ENCODE measurements at places on chromosomes 16 and 17.

GRCh38 chr17:74857191-74857590 is 2.5 kb downstream of the GRIN2C start:
- no peak for DNase-seq

GRCh38 chr16:87562201-87562600 is 40.1 kb upstream of the JPH3 start:
- no peak for DNase-seq

- DNase-seq: no peak
Observed at GRCh38 chr16:2458887-2459646, 842 bp upstream of the TEDC2 start.

GRCh38 chr16:3007957-3008689 is 4.6 kb upstream of the CLDN9 start:
- DNase-seq: no peak

DNA sequence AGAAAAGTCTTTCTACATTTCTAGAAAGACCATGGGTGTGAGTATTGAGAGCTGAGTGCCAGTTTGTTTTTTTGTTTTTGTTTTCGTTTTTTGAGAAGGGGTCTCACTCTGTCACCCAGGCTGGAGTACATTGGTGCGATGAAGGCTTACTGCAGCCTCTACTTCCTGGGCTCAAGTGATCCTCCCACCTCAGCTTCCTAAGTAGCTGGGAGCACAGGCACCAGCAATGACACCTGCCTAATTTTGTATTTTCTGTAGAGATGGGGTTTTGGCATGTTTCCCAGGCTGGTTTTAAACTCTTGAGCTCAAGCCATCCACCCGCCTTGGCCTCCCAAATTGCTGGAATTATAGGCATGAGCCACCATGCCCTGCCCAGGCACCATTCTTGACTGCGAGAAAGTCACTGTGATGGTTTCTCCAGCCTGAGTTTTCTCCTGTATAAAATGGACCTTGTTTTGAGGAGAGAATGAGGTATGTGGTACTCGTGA is 673.8 kb downstream of the MAF start:
- no peak for DNase-seq

DNA sequence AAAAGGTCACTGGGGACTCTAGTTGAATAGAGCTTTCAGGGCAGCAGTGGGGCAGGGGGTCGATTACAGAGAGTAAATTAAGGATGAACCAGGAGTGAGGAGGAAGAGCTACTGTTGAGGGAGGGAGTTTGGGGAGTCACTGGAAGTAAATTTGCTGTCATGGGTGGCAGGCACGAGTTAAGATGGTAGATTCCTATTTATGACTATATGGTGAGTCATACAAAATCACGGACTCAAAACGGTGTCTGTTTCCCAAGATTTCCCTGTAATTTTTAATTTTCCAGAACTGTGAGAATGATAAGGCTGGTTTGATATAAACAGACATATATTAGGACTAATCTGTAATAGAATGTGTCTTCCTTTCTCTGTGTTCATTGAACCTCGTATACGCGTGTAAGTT is 287.6 kb upstream of the GOT2 start:
- no peak for DNase-seq

DNA sequence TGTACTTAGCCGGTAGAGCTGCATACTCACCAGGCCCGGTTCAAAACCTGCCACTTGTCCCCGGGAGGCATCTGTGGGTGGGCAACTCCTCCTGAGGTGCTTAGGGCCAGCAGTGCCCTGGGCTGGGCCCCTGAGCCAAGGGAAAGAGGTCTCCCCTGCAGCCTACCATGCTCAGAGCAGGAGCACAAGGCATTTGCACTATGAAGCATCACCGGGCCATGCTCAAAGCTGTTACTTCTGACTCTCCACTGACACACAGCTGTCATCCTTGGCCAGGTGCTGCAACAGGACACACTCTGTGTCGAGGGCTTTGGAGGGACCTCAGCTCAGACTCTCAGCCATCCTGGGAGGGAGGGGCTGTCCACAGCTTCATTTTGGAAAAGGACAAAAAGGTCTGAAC is 37.2 kb downstream of the SLC38A8 start:
- no peak for DNase-seq

GRCh38 chr17:81822312-81822637 is 10.8 kb downstream of the MCRIP1 start:
- no peak for DNase-seq

DNA sequence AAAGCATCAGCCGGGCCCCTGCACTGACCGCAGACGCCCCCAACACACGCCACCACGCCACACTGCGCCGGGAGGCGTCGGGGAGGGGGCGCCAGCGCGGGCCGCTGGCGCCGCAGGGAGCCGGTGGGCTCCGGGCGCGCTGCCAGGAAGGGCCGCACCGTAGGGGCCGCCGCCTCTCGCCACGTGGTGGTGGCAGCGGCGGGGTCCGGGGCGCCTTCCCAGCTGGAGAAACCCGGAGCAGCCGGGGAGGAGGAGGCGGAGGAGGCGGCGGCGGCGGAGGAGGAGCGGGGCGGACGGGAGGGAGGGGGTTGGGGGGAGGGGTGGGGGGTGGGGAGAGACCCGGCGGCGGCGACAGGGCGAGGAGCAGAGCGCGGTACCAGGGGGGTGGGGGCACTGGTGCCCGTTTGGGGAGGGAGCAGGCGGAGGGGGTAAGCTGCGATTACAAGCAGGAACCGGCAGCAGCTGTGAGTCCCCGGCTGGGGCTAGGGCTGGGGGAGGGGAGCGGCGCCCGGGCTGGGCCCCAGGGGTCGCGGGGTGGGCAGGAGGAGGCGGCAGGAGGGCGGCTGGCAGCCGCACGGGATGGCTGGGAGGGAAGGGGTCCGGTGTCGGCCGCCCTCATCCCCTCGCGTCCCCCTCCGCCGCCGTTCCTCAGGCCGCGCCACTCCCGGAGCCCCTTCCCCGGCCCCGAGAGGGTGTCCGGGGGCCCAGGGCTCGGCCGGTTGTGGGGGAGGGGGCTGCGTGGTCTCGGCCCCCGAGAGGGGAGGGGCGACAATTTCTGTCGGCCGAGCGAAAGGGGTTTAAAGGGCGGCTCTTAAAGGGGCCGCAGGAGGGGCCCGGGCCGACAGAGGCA is at the start of gene TBKBP1:
TBKBP1 (plus strand) TSS at position 431 of the 850 bp plus-strand sequence. CDS start 1,952 bp downstream, outside the sequence.
- DNase-seq: peak; percentile 57

- no peak for DNase-seq
Observed at GRCh38 chr16:50868577-50868976, 126.7 kb downstream of the CYLD start.

- DNase-seq: no peak
Observed at GRCh38 chr17:74099442-74100340, 103.8 kb upstream of the RPL38 start.

GRCh38 chr17:16945663-16946218 is 26.2 kb downstream of the TNFRSF13B start:
- no peak for DNase-seq

GRCh38 chr16:6038941-6039645 is 941.5 kb upstream of the EEF2KMT start:
- DNase-seq: no peak

DNA sequence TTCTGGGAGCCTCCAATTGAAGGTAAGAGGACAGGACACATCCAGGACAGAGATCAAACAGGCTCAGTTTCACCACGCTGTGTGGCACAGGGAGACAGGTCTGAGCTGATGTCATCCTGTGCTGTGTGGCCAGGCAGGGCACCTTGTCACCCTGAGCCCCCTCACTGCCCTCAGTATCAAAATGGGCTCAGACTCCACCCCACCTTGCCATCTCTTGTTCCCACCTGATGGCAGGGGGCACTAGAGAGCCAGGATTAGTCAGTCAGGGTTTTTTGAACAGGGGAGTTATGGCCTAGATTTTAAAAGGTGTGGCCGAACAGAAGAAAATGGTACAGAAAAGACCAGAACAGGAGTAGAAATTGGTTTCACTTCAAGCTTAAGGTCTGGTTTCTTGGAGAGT is 2.6 kb downstream of the KAT2A start:
- DNase-seq: no peak

- no peak for DNase-seq
Observed at GRCh38 chr17:75642182-75642783, 9.0 kb downstream of the SMIM5 start.

GRCh38 chr16:20383106-20384029 is 21.2 kb downstream of the PDILT start:
- DNase-seq: peak; percentile 31

GRCh38 chr17:18378205-18378505 is 577 bp downstream of the EVPLL start:
- no peak for DNase-seq

GRCh38 chr16:57256601-57257395 is 11.7 kb downstream of the ARL2BP start:
- DNase-seq: peak; percentile 26

DNA sequence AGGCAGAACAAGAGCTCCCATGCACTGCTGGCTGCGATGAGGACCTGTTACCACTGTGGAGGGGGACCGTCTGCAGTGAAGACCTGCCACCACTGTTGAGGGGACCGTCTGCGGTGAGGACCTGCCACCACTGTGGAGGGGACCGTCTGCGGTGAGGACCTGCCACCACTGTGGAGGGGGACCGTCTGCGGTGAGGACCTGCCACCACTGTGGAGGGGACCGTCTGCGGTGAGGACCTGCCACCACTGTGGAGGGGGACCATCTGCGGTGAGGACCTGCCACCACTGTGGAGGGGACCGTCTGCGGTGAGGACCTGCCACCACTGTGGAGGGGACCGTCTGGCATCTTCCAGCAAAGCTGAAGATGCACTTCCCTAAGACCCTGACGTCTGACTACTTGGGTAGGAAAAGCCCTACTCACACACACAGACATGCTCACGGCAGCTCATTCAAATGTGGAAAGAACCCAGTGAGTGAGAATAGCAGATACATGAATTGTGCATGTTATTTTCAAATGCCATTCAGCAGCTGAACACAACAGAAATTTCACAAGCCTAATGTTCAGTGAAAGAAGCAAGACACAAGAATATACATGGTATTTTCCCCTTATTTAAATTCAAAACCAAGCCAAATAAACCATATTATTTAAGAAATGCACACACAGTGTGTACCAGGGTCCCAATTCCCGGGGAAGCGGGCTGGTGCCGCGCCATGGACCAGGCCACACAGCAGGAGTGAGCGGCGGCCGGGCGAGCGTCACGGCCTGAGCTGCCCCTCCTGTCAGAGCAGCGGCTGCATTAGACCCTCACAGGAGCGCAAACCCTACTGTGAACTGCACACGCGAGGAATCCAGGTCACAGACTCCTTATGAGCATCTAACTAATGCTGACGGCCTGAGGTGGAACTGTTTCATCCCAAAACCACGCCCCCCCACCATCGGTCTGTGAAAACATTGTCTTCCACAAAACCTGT is 64.2 kb upstream of the METRNL start:
- DNase-seq: no peak

DNA sequence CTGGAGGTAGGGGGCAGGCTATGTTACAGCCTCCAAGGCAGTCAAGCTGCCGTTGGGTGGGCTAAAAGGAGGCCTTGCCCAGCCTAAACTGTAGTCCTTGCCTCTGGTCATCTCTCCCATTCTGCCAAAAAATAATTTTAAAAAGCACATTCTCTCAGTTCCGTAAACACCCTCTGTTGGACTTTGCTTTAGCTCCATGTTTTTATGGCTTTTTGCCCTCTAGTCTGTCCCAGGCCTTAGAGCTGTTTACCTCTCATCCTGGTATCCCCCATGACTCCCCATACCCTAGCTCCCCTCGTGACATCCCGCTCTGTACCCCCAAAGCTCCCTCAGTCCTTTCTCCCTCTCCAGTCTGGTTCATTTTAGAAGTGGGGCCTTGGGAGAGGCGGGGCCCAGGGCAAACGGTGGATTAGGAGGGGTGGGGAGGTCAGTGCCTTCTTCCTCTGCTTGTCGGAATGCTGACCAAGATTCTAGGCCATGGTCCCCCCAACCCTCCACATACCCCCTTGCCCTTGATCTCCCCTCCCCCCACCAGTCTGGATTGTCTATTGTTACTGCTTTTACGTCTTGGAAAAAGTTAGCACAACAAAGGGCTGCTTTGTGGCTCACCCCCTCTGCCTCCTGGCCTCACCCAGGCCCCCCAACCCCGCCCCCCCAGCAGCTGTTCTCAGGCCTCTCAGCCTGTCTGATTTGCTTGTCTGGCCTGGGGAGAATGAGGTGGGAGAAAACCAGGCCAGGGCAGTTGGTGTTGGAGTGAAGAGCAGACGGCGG is 18.4 kb downstream of the GJD3 start:
- no peak for DNase-seq

DNA sequence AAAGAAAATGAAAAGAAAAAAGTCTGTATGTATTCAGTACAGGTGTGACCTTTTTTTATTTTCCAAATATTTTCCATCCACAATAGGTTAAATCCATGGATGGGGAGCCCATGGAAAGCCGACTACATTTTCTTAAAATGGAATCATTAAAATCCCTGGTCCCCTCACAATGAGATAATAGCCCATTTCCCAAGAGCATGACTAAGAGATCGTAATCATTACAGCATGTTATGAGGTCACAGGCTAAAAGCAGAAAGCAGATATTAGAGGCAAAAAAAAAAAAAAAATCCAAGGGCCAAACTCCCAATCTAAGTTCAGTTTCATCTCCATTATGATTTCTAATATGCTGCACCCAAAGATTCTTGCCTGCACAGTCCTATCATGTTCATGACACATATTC is 44.7 kb downstream of the CYTH1 start:
- DNase-seq: no peak

DNA sequence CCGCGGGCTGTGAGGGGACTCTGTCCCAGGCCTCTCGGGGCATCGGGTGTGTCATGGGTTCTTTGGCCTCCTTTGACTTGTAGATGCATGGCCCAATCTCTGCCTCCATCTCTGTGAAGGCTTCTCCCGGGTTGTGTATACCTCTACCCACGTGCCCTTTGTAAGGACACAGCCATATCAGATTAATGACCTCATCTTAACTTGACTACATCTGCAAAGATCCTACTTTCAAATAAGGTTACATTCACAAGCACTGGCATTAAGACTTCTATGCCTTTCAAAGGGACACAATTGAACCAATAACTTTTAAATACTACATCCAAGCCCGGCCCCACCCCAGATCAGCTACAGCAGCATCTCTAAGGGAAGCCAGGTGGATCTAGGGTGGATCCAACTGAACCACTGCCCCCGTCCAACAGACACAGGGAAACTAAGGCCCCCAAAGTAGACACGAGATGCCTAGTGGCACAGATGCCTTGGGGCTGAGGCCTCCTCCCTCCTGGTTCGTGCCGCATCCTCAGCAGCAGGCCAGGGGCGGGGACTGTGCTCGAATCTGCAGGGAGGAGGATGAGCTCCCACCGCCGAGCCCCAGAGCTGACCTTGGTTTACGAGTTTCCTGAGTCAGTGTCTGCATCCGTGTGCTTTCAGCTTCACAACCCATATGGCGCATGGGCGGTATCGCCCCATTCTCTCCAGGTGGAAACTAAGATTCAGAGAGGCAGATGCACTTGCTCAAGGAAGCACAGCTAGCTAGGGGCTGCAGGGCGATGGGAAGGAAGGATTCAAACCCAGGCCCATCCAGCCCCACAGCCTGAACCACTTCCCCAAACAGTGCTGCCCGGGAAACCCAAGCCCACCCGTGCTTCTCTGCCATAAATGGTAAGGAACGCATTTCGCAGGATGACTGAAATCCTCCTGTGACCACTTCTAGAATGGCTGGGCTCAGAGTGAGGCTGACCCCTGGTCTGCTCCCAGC is 353.3 kb downstream of the C16orf95 start:
- DNase-seq: no peak

DNA sequence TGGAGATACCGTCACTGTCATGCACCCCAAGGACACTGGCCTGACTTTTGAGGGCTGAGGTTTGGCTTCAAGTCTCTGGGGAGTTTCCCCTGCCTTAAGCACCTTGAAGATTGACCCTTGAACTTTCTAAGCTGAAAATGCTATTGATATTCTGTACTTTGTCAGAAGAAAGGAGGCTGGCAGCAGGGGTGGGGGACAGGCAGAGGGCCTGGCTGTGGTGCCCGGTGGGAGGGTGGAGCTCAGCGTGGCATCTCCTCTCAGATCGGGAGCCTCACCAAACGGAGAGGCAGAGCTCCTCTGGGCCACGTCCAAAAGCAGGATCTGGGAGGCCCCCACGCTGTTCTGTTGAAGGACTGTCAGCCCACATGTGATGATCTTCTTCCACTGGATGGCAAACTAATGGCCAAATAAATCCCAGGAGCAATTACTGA is 305.2 kb upstream of the IRX3 start:
- no peak for DNase-seq

Data from activated CD4-positive, CD25-positive, alpha-beta regulatory T cell treated with anti-CD3 and anti-CD28 coated beads, Interleukin-2, amount 50 U/mL, for 72 hours (primary cell).